Mucosa of gallbladder (tissue), 1 donor: ENCODE measurements at places on chromosomes 1 and 21.

DNA sequence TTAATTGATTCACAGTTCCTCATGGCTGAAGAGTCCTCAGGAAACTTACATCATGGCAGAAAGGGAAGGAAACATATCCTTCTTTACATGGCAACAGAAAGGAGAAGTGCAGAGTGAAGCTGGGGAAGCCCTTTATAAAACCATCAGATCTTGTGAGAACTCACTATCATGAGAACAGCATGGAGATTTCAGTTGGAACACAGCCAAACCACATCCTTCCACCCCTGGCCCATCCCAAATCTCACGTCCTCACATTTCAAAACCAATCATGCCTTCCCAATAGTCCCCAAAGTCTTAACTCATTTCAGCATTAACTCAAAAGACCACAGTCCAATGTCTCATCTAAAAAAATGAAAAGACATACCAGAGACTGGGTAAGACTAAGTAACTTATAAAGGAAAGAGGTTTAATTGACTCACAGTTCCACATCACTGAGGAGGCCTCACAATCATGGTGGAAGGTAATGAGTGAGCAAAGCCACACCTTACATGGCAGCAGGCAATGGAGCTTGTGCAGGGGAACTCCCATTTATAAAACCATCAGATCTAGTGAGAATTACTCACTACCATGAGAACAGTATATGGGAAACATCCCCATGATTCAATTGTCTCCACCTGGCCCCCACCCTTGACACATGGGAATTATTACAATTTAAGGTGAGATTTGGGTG lies 105.2 kb downstream of the MRPL39 start:
- DNase-seq = no peak

- no peak for DNase-seq
Measured at GRCh38 chr1:203188686-203189232, 2.3 kb upstream of the CHI3L1 start.

- DNase-seq = no peak
Measured at GRCh38 chr1:67664048-67664447, 21.0 kb upstream of the GADD45A start.

DNA sequence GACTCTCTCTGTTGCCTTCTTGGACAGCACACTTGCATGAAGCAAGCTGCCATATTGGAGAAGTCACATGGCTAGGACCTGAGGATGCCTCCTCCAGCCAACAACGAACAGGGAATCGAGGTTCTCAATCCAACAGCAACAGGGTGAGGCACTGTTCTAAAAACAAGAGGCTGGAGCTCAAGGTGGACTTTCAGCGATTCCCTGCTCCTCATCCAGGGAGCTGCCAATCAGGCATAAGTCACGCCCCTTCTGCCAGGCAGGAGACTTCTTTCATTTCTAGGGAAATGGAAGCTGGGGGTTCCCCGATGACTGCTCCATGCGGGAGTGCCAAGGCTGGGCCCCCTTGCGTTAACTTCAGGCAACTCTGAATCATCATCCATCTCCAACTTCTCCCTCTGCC lies 22.7 kb upstream of the IFNAR1 start:
- DNase-seq = no peak

DNA sequence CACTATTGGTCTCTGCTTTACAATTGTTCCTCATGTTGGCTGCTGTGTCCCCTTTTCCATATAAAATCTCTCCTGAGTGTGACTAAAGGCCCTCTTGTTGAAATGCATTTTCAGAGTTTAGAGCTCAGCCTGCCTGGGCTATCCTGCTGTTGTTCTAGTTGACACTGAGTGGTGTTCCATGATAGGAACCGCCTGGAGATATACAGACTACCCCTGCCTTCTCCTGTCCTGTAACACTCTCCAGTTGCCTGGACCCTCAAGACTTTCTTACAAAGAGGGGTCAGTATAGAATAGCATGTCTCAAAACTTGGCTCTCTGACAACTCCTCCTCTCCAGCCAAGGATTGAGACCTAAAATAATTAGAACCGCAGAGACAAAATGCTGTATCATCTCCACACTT lies 152.0 kb upstream of the POU3F1 start:
- DNase-seq = no peak

- DNase-seq = no peak
Measured at GRCh38 chr21:20301395-20301794, 696.8 kb upstream of the NCAM2 start.
